Spleen (tissue), 13 donors: ENCODE measurements at places on chromosomes 7 and 10. TPM values are rescaled to one million over a fixed set of nuclear protein-coding genes. Genes with fewer than 3 reads are reported as not detected.

DNA sequence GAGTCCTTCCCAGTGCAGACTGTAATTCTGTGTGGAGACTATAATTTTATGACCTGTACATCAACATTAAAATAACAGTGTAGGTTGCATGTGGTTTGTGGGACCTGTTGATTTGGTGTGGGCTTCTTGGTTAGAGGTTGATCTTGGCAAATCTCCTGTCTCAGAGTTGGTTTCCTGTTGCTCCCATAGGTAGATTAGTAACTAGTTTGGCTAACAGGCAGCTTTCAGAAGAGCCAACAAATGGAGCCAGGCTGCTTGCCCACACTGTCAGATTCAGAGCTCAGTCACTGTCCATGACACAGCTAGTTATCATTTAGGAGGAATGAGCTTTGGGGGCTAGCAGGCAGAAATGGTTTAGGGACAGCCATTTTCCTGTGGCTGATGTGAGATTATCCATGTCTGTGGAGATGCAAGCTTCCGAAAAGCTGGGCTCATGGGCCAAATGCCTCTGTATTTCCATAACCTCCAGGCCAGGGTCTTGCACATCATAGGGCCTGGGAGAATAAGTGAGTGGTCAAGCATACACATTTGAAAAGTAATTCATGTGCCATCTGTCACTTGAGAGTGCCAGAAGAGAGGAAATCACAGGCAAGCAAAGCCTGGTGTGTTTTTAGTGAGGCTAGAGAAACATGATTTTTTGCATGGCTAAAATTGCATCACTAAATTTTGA lies 33.4 kb downstream of the CCM2 start:
- DNase-seq, result no peak

GRCh38 chr7:135150072-135150782 lies 2.4 kb downstream of the TMEM140 start:
- no peak for DNase-seq

DNA sequence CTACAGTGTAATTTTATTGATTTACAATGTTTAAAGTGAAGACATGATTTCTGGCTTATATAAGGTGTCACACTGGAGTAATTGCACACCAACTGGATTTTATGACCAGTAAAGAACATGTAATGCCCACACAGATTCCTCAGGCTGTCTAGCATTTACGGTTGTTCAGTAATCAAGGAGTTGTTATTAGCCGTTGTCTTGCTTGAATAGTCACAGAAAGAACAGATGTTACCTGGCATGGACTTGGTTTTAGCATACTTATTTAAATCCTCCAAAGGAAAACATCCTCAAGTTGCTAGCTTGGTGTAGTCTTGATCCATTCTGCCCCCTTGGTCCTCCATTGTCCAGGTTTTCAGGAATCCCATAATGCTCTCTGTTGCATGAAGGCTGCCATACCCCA lies 65.8 kb downstream of the POU6F2 start:
- DNase-seq, result no peak

- no peak for DNase-seq
These were observed 132.6 kb upstream of the PDLIM1 start for GRCh38 chr10:95423164-95424005.

- DNase-seq, result peak; percentile 31
These were observed 18.7 kb upstream of the ACHE start for GRCh38 chr7:100914208-100914878.

- DNase-seq, result no peak
These were observed 8.6 kb downstream of the AOC1 start for GRCh38 chr7:150860978-150861295.

GRCh38 chr7:132497098-132497497 lies 79.2 kb downstream of the PLXNA4 start:
- DNase-seq, result no peak

GRCh38 chr10:102540023-102540422 lies 36.3 kb downstream of the SUFU start:
- DNase-seq, result no peak

DNA sequence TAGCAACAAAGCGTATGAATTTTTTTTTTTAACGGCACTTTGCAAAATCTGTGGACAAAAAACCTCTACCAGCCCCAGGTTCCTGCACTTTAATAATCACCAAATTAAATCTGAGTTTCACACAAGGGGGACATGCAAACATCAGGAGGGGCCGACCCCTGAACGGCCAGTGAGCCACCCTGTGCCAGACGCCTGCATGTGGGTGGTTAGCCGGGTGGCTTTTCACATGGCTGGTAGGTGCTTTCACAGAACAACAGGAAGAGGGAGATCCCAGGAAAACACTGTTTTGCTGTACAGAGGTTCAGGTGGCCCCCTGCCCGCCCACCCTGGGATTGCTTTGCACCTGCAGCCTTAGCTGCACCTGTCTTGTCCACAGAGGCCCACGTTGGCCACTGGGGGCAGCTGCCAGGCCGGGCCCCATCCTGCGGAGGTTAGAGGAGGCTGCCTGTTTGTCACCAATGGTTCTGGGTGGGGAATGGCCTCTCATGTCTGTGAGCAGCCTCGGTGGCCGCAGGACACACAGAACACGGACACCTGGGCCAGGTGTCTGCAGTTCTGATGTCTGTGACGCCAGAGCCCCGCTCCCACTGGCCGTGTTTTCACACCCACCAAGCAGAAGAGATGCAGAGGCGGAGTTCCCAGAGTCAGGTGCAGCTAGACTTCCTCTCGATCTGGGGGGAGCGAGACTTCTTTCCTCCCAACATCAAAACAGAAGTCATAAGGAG lies 107.7 kb downstream of the FAM53B start:
- peak; percentile 84 for DNase-seq

DNA sequence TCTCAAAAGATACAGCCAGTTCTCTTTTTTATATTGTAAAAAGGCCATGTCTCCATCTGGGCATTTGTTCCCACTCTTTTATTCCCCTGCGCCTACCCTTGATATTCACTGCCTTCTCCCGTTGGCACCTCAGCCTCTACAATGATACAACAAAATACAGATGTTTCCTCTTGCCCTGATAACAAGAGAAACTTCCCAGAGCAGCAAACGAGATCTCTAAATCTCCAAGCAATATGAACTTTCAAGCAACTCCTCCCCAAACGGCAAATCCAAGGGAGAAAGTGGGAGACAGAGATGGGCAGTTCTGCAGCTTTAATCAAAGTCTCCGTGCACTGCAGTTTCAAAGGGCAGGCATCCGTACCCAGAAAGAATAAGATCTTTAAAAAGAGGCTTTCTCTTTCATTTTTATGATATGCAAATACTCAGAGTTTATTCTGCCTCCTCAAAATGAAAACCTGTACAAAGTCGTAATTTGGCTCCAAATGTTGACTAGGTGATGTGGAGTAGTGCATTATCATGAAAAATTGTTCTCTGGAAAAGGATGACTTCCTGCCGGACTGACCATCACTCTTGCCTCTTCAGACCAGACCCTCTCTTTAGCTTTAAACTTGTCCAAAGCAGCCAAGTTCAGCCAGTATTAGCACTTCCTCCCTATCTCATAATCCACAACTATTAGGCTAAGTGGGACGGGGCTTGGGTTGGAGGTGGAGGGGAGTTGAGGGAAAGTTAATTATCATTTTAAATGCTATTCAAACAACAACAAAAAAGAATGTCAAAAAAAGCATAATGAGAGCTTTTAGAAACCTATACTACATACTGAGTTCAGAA lies 682 bp downstream of the HGF start:
- DNase-seq, result no peak

- DNase-seq, result no peak
These were observed at the start of gene TMEM72 for GRCh38 chr10:44911081-44911540. Gene TMEM72, plus strand, starts transcription at chr10:44911337. Its CDS starts 176 bp downstream, at chr10:44911513.

GRCh38 chr7:111242141-111242755 lies 151.3 kb downstream of the LRRN3 start:
- DNase-seq, result no peak

DNA sequence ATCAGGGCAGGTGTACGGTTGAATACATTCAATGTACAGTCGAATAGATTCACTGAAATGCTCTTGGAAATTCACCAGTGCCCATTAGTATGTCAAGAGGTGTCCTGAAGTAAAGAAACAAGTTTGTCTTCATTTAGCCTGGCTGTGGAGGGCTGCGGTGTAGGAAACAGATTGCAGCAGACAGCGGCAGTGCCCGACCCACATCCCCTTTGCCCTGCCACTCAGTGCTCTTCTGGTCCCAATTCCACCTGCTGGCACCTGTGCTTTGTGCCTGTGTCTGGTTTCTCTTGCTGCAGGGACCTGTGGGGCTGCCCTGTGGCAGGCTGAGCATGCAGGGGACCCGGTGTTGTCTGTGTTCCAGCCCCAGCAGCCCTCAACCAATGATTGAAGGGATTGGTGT lies 183.7 kb downstream of the RPS24 start:
- no peak for DNase-seq

DNA sequence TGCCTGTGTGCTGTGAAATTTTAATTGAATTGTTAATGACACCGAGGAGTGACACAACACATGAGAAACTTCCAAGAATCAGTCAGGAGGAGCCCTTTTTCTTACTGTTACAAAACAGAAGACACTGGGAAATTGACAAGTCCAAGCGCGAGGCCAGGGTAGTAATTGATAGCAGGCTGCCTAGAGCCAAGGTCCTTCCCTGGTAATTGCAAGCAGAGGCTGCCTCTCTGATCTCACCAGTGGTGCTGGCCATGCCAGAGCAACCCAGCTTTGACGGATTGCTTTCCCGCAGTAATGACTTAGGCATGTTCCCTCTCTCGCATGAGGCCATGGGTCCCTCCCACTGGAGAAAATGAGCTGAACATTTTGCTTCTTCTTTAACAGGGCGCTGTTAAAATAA lies 111.5 kb downstream of the LRMDA start:
- DNase-seq, result no peak

DNA sequence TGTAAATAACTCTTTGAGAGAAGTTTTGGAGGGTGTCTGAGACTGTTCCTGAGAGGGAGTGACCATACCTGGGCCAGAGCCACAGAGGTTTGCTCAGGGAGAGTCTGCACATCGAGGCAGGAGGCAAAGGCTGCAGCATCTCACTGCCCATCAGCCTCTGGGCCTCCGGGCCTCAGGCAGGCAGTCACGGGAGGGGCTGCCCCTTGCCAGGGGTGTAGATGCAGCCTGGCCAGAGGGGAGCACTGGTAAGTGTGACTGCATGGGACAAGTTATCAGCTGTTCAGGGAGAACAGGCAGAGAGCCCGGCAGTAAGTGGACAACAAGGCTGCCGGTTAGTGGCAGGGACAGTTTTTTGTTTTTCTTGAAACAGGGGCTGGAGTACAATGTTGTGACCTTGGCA lies 55.9 kb downstream of the ZNF467 start:
- peak; percentile 74 for DNase-seq

GRCh38 chr7:55527307-55527706 lies 45.0 kb downstream of the VOPP1 start:
- no peak for DNase-seq

GRCh38 chr7:154832557-154833138 lies 170.3 kb downstream of the PAXIP1 start:
- no peak for DNase-seq

- DNase-seq, result no peak
These were observed 33.2 kb downstream of the GNAT3 start for GRCh38 chr7:80478683-80479082.

- DNase-seq, result no peak
These were observed 118.5 kb downstream of the RAB18 start for GRCh38 chr10:27622596-27622995.

- no peak for DNase-seq
These were observed 7.3 kb downstream of the SEMA3A start for GRCh38 chr7:84187087-84187805.

DNA sequence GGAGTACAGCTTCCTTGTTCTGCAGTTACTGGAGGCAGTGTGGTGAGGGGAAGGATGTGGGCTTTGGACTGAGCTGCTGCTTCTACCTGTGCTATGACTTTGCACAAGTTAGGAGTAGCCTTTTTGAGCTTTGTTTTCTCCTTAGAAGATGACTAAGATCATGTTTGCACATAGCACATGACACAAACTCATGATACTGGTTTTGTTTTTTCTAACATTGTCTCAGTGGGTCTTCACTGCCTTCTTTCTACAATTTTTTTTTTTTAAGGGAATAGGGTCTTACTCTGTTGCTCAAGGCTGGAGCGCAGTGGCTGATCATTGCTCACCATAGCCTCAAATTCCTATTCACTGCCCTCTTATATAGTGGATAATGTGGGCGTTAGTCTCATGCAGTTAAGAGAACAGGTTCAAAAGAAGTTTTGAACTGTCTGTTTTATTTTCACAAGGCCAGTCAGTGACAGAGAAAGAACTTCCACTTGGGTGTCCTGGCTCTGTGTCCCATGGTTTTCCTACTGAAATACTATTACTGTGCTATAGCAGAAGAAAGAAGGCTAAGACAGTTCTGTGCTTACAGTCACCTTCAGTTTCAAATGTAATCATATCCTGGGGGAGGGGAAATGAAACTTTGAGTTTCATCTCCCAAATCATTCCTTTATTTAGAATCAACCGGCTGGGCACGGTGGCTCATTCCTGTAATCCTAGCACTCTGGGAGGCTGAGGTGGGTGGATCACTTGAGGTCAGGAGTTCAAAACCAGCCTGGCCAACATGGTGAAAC lies 72.0 kb downstream of the KAT6B start:
- no peak for DNase-seq

DNA sequence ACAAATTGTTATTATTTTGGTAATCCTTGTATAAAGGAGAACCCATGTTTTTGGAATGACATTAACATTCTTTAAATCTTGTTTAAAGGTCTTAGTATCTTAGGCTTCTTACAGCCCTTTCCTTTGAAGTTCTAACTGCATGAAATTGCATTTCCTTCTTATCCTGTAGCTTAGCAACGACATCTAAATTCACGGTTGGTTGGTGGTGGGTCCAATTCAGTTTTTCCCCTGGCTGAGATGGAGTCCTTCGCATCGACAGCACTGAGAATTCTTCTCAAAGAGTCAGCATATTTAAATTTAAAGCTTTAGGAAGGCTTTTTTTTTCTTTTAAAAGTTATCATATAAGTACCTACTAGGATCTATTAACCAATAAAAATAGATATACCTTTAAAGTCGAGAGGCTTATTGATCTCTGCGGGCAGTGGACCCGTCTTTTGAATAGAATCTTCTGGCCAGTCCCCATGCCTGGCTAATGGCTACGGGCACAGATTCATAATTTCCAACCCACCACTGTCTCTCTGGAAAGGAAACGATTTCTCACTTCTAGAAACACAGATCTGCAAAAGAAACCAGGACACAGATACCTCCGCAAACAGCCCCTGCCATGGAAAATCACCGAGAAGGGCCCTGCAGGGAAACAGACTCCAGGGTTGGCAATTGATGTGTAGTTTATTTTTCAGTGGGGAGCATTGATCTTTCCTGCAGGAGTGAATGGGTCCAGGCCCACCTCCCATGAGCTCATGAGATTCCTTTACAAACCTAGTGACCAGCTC lies 63.4 kb downstream of the RAMP3 start:
- no peak for DNase-seq

The HOXA9 gene
- 1.2 TPM for total RNA-seq

The HABP2 gene
- total RNA-seq, result not detected

The ITGB8 gene
- 0.15 TPM for total RNA-seq

The FBXL13 gene
- 6.6 TPM for total RNA-seq

The C10orf53 gene
- not detected for total RNA-seq

The C10orf105 gene
- 3.1 TPM for total RNA-seq

The ENO4 gene
- not detected for total RNA-seq

The CALHM1 gene
- not detected for total RNA-seq

The LSM8 gene
- total RNA-seq, result 53.3 TPM

The PHKG1 gene
- total RNA-seq, result 3.4 TPM

The ABCC2 gene
- total RNA-seq, result 2.3 TPM
